ENCODE measurements at places on chromosomes 12 and 14. TPM values are rescaled to one million over a fixed set of nuclear protein-coding genes. Genes with fewer than 3 reads are reported as not detected.

The RIPK3 gene
- total RNA-seq, result 6.4 TPM

The KRT82 gene
- total RNA-seq, result not detected

The SCN8A gene
- 0.46 TPM for total RNA-seq

The EPYC gene
- not detected for total RNA-seq

The CD69 gene
- total RNA-seq, result 5.2 TPM

The NUAK1 gene
- 13.0 TPM for total RNA-seq

The AACS gene
- total RNA-seq, result 33.5 TPM

The TTC6 gene
- 34.4 TPM for total RNA-seq

DNA sequence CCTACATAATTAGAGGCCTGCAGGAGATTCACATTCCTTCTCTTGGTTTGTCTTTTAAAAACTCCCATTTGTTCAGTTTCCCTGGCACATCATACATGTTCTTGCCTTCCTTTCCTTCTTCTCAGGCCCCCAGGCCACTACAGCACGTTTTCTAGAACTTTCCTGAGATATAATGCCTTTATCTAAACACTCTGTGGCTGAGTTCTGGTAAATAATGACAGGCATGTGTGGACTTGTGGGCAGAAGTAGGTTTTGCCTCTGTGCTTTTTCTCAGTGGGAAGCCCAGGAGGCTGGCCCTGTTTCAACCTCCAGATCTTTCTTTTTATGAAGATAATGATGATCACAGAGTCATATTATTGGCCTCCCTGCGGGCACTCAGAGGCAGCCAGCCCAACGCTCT is 117.2 kb downstream of the TMX1 start:
- no peak for DNase-seq

- no peak for DNase-seq
These were observed 47.9 kb downstream of the GALC start for GRCh38 chr14:87944987-87945604.

DNA sequence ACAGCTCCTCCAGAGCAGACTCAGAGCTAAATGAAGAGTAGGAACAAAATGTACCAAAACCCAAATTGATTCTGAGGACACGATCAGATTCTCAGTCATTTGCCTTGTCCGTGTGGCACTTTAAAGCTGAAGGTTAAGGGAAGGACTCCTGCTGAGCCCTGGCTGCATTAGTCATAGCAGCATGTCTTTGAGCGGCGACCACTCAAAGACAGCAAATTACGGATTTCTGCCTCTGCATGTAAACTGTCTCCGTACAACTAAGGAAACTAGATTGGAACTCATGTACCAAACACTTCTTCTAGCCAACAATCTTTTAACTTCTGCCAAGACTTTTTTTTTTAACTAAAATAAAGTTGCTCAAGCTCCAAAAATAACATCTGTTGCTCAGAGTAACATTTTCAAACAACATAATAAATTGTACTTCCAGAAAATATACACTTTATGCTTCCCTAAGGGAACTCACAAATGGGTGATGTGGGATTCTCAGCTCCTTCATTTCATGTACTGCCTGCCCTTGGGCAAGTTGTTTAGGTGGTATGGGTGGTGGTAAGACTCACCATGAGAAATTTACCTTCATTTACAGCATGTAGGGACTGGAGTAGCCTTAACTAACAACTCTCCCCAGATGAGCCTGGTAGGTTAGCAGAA is 56.1 kb downstream of the RERG start:
- peak; percentile 95 for DNase-seq

GRCh38 chr12:100158535-100158934 is 15.9 kb upstream of the BLTP3B start:
- DNase-seq, result no peak

DNA sequence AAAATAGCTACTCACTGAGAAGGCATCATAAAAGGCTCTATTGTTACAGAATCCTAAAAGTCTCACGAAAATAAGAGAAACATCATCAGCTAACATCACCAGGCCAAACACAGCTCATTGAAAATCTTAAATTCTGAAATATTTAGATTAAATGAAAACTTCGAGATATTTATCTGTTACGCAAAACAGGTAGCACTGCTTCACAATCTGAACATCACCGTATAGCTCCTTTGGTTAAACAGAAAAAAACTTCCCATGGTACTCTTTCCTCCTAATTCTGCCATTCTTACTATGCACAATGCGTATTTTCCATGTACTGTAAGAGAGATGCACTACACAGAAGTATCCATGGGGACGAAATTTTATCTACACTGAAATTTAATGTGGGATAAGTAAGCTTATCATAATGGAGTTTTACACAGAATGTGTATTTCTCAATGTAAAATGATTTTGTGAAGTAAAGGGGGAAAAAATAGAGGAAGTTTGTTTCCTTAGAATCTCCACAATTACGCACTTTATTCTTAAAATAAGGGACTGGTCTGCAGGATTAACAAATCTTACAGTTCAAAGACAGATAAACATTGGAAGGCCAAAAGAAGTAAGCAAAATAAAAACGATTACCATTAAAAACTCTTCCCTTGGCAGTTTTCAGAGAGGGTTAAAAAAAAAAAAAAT is 1.9 kb downstream of the SGPP1 start:
- DNase-seq, result peak; percentile 55

GRCh38 chr12:91023326-91024004 is 18.7 kb upstream of the EPYC start:
- no peak for DNase-seq

DNA sequence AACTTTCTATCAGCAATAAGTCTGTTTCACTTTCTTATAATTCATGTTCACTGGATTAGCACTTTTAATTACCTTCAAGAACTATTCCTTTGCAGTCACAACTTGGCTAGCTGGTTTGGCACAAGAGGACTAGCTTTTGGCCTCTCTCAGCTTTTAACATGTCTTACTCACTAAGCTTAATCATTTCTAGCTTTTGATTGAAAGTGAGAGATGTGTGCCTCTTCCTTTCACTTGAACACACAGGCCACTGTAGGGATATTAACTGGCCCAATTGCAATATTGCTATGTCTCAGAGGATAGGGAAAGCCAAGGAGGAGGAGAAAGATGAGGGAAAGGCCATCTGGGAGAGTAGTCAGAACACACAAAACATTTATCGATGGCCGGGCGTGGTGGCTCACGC is 92.7 kb downstream of the PRICKLE1 start:
- DNase-seq, result no peak

DNA sequence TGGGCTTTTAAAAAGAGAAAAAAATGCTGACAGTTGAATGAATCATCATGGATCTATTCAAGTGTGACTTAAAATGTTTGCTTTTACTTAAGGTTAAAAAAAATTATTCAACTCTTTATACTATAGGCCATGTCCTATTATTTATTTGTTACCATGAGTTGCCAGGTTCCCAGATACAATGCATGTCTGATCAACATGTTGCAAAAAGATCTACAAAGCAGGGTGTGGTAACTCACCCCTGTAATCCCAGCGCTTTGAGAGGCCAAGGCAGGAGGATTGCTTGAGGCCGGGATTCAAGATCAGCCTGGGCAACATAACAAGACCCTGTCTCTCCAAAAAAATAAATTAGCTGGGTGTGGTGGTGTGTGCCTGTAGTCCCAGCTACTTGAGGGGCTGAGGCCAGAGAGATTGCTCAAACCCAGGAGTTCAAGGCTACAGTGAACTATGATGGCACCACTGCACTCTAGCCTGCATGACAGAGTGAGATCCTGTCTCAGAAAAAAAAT is 460.8 kb downstream of the BCAT1 start:
- no peak for DNase-seq

- DNase-seq, result no peak
These were observed 786 bp upstream of the PFKM start for GRCh38 chr12:48118284-48118871.

DNA sequence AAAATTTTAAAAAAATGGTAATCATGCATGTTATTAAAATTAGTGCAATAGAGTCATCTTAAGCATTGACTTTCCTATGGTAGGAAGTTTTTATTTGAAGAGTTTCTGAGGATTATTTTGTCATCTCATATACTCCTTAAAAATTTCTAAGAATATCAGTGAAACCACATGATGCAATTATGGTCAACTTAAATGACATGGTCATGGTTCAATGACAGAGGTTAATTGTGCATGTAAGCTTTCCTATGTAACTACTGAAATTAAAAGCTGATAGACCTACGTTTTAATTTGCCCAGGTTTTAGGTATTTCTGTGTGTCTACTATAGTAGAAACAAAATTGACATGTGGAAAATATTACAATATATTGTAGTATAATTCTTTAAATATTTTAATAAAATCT is 21.0 kb upstream of the LMO3 start:
- no peak for DNase-seq

DNA sequence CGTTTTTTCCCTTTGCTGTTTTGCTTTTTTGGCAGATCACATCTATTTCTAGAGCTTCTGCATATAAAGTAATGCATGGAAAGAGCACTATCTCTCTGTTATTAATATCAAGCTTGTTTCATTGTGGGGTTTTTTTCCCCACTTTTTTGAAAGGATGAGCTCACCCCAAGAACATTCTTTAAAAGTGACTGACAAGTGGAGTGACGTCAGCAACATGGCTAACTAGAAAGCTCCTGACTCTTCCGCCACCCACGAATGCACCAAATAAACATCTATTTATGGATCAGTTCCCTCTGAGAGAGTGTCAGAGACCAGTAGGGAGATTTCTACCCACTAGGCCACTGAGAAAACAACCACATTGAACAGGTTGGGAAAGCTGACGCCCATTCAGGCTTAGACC is 445.4 kb downstream of the GALC start:
- DNase-seq, result no peak

DNA sequence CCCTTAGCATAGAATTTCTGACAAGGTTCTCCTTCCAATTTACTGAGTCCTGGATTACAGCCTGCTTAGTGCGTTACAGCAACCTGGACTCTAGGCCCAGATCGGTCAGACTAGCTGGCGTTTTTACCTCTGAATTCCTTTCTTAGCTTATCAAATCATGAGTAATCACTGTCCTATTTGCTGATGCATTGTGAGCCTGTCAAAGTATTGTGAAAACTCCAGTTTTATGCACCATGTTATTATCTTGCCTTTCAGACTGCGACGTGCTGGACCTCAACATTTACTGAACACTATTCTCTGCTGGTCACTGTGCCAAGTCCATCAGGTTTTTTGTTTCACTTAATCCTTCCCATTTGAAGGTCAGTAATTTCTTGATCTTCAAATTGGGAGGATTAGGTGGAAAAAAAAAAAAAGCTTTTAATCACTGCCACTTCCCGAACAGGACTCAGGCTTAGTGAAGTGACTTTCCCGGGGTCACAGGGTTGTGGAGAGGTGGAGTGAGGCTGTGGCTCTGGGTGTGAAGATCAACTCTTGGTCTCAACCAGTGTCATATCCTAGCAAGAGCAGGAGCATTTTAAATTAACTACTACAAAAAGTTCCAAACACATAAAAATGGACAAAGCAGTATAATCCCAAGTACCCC is 31.2 kb downstream of the FBXO21 start:
- no peak for DNase-seq

DNA sequence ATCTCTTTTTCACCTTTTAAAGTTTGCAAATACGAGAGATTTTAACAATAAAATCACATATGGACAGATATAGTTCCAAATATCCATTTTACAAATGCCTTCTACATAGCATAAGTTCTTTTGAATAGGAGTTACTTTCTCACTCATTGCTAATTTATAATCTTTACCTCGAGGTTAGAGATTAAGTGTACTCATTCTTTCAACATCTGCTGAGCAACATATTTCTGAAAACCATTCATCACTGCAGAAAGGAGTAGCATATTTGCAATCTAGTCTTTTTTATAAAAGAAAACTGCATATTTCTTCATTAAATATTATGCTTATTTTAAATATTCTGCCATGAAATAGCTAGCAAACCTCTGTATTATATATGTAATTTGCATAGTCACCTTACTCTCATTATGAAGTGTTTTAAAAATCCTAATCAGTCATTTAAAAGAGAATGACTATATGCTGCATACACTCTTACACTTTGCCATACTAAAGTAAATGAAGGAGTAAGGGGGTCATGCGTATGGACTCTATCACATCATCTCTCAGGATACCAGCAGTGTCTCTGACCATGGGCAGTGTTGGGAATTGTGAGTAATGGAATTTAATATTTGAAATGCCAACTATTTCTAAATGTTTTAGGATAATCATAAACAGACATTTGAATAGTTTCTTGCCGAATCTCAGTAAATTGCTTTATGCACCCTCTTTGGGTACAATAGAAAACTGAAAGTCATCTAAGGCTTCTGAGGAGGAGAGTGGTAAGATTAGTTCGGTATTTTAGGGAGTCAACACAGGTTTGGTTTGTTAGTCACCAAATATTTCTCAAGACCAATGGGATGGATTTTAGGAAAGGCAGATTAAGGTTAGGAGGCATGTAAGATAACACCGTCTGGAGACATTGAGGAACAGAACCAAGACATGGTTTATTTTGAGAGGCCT is 524.8 kb upstream of the ATP2B1 start:
- DNase-seq, result no peak

DNA sequence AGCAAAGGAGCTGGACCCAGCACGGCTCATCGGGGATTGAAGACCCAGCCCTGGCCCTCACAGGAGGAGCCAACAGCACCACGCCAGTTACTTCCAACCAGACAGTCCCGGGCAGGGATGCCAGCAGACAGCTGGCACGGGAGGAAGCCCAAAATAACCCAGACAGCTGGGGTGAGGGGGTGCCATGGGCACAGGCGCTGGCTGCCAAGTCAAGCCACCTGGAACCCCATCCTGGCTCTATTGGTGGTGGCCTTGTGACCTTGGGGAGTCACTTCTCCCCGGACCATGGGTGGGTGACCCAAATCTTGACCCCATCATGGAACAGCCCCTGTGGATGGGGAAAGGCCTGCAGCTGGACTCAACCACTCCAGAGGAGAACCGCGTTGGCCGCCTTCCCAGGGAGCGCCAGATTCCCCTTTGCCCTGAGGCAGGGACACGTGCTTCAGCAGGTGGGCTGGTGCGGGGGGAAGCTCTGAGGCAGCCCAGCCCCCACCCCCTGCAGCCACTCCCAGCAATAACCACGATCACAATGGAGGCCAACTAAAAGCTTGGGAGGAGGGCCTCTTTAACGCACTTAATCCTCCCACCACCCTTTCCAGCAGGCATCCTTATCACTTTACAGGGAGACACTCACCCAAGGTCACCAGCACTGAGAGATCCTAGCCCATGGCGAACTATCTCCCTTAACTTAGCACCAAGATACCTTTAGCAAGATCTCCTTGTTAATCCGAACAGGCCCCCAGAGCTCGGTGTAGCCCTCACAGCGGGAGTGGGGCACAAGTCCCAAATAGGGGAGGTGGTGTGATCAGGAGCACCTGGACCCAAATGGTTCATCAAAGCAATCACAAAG is 4.7 kb upstream of the RHOF start:
- DNase-seq, result peak; percentile 61

GRCh38 chr14:48771717-48772116 is 814.5 kb downstream of the RPS29 start:
- no peak for DNase-seq

GRCh38 chr12:32727237-32727636 is 28.5 kb downstream of the YARS2 start:
- no peak for DNase-seq

DNA sequence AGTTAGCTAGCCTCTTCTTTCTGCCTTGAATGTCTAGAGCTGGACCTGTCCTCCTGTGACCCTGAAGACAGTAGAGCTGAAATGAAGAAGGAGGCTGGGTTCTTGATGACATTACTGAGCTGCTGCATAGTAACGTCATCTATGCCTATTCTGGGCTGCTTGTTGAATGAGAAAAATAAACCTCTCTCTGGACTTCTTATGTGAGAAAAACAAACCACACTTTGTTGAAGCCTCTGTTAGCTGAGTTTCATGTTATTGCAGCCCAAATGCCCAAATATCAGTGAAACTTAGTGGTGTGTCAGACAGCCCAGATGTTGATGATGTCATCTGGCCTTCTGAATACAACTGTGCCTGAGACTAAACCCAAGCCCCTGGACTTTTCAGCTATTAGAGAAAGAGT is 67.0 kb upstream of the MAX start:
- DNase-seq, result no peak

Data from lung (tissue), 17 donors.